ENCODE measurements at places on chromosomes 16 and 17.

DNA sequence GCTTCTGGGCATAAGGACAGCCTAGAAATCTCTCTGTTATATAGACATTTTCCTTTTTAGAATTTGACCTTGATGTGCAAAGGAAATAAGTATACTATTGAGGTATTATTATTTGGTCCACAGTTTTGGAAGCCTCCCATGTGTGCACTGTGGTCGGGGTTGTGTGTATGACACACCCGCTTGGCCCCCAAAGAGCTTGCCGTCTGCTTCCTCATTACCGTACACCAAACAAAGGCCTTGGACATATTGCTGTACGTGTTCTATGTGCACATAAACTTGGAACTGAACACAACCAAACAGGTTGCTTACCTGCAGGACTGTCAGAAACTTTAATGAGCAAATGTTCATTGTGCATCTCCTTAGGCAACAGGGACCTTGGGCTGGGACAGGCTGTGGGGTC is 38.2 kb downstream of the METRNL start:
- no peak for DNase-seq

- DNase-seq, result no peak
Observed at GRCh38 chr16:35208001-35208935, 1748.9 kb downstream of the TP53TG3F start.

DNA sequence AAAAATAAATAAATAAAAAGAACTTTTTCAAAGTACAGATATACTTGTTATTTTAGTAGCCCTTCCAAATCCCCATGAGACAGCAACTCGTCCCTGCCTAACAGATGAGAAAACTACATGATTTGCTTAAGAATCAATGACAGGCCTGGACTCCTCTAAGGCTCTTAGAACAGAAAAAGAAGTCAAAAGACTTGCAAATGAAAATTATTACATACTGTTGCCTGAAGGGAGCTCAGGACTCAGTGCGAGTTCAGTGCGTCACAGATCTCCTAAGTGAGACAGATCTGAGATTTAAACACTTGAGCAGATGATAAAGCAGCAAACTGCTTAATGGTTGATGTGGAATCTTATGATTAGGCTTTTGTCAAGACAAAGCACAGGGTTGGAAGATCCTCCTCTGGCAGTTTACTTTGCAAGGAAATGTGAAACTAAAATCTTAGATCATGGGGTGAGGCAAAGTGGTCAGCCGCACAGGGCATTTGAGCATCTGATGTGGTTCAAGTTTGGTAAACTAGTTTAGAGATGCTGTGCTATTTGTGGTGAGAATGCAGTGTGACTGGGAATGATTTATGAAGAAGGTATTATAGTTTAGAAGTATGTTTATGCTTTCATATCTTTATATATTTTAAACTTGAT is 138.1 kb downstream of the TRIM37 start:
- no peak for DNase-seq

DNA sequence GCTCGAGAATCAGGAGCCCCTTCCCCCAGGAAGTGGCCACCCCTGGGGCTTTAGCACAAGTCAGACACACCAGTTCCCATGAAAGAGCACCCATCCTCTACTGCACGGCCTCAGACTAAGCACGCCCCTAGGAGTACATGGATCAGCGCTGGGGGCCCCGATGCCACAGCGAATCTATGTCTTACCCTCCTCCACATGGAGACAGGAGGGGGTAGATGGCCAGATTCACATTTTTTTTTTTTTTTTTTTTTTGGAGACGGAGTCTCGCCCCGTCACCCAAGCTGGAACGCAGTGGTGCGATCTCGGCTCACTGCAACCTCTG is 3.2 kb upstream of the EXOSC6 start:
- DNase-seq, result no peak

DNA sequence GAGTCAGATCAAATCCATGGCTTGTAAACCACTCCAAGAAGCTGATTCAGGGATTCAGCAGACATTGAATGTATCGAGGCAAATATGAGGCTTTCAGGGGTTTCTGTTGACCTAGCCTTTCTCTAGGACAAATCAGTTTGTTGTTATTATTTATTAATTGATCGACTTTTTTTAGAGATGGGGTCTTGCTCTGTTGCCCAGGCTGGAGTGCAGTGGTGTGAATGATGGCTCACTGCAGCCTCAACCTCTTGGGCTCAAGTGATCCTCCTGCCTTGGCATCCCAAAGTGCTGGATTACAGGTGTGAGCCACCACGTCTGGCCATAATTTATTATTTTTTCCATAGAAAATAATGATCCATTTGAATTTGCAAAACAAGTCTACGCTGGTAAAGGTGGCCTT is 27.0 kb downstream of the LAT start:
- no peak for DNase-seq

GRCh38 chr17:1727258-1727789 is 2.8 kb downstream of the WDR81 start:
- DNase-seq, result no peak

DNA sequence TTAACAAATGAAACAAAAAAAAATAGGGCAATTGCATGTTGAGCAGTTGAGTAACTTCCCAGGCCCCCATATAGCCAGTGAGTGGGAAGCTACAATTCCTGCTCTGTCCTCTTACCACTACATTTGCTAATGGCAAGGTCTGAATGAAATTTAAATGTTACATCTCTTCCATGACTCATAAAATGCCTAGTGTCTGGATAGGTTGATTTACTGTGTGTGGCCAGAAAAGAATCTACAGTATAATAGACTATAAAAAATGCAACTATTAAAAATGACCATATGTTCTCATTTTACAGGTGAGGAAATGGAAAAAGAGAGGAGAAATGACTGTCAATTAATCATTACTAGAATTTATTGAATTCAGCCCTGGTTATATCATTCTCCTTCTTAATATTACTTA is 1199.3 kb downstream of the CDH11 start:
- DNase-seq, result no peak

- no peak for DNase-seq
Observed at GRCh38 chr17:75763269-75763607, 1.8 kb downstream of the GALK1 start.

DNA sequence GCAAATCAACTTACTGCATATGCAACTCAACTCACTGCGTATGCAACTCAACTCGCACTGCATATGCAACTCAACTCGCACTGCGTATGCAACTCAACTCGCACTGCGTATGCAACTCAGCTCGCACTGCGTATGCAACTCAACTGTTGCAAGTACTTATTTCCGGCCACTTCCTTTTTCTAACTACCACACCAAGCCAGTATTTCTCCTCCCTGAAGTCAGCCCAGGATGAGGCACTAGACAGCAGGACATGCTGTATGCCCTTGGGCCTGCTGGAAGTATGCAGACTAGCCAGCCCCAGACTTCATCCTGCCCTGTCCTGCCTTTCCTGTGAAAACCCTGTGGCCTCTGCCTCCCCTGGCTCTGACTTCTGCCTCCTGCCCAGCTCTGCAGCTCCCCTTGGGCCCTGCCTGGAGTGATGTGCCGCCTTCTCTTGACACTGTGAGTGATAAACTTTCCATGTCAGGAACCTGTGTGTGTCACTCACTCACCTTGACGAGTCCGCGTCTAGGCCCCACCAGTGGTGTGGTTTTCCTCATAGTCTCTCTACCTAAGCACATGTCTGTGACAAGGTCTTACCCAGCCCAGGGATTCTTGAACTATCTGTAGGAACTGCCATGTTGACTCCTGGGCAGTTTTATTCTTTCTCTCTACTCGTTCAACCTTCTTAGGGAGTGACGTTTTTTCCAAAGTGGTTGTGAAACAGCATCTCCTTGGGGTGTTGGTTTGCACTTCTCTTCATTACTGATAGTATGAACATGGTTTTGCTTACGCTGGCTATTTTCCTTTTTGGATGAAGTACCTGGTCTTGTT is 16.4 kb downstream of the ZNF778 start:
- no peak for DNase-seq

DNA sequence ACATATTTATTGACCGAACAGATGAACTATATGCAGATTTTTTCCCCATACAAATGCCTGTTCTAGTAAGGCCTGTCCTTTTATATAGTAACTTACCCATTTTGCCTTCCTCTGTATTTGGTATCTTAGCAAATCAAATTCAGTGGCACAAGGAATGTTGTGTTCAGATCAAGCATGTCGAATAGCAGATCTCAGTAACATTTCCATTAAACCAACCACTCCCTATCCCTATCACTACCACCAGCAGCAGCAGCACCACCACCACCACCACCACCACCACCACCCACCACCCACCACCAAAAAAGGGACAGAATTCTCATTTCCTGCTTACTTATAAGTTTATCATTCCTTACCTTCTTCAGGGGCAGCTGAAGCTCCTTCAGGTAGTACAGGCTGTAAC is 94.7 kb downstream of the TRIM37 start:
- DNase-seq, result no peak

DNA sequence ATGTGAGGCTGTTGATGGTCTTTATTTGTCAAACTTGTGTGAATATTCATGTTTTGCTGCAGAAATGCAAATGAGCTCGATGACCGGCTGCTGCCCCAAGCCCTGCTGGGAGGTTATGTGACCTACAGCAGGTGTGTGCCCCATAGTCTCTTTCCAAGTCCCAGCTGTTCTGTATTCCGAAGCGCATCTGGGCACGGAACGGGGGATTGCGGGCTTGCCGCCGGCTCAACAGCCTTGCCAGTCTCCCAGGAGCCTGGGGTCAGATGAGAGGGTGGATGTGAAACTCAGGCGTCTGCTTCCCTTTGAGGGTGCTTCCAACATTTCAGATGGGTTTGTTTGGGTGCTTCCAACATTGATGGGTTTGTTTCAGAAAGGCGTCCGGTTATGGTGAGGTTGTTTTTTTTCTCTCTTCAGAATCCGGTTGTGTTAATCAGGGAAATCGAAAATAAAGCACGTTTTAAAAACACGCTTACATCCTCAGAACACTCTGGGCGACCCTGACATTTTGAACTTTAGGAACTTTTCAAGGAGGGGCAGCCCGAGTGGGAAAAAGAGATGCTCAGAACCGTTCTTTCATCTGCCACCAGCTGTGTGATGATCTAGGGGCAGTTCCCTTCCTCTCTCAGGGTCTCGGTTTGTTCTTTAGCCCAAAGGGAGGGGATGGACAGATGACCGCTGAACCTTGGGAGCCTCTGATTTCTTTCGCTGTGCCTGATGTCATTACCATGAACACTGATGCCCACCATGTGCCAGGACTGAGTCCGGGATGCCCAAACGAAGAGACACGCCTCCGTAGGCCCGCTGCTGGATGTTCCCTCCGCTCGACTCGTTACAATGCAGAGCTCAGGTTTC is 47.8 kb upstream of the AMZ2 start:
- DNase-seq, result no peak

GRCh38 chr16:21116148-21116693 is 34.4 kb downstream of the DNAH3 start:
- DNase-seq, result no peak

- peak; percentile 78 for DNase-seq
Observed at GRCh38 chr17:41551365-41551764, 20.5 kb downstream of the KRT9 start.

GRCh38 chr16:2296661-2297505 is 29.0 kb upstream of the RNPS1 start:
- DNase-seq, result peak; percentile 53

DNA sequence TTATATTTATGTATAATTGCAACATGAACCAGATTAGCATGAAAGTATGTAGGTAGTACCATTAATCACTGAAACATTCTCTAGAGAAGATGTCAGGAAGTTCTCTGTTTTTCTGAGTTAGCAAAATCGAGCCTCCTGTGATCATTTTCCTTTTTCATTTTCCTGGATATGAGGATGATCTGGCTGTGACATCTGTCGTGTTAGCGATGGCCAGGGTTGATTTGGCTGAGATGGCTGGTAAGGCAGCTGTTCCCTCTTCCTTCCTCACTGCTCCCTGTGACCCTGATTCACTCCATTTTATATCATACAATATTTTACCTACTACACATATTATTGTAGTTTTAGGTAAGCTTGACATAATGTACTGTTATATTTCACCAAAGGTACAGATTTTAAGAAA is 10.3 kb downstream of the CNTNAP4 start:
- no peak for DNase-seq

DNA sequence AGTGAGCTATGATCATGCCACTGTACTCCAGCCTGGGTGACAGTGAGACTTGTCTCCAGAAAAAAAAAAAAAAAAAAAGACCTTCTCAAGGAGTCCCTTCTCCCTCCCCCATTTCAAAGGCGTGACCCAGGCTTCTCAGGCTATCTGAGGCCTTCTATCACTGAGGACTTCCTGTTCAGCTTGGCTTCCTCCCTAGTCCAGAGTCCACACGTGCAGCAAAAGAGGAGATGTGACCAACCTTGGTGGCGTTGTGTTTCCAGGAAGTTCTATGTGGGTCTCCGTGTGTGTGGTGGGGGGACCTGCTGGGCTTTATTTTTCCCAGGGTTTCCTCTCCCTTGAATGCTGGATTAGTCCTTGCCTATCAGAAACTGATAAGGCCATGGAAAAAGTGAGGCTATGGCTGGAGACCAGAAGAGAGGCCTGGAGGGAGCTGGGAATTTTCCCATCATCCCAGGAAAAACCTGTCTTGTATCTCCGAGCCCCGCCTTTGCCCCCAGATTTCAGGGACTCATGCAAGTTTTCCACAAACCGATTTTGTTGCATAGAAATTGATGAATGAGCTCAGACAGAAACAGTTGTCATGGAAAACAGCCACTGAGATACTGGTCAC is 148.1 kb downstream of the SALL1 start:
- no peak for DNase-seq

- DNase-seq, result peak; percentile 54
Observed at GRCh38 chr16:49608779-49609178, 235.2 kb downstream of the C16orf78 start.

- DNase-seq, result no peak
Observed at GRCh38 chr17:72985882-72986720, 106.4 kb downstream of the SLC39A11 start.

DNA sequence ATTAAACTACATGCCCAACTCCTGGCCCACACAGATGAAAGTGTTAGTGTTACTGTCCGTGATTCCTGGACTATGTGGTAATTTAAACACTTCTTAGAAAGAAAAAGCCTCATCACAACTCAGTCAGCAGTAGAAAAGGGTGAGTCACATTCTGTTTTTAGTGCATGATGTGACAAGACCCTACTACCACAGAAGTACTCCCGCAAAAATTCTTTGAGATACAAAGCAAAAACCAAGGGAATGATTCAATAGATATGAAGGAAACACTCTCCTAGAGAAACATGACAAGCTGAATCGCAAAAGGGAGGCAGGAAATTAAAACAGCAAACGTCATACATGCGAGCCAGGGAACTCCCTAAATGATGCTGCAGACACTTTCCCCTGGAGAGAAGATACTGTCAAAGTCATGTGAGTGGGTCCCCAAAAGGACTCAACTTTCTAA is 14.4 kb downstream of the SNN start:
- no peak for DNase-seq

DNA sequence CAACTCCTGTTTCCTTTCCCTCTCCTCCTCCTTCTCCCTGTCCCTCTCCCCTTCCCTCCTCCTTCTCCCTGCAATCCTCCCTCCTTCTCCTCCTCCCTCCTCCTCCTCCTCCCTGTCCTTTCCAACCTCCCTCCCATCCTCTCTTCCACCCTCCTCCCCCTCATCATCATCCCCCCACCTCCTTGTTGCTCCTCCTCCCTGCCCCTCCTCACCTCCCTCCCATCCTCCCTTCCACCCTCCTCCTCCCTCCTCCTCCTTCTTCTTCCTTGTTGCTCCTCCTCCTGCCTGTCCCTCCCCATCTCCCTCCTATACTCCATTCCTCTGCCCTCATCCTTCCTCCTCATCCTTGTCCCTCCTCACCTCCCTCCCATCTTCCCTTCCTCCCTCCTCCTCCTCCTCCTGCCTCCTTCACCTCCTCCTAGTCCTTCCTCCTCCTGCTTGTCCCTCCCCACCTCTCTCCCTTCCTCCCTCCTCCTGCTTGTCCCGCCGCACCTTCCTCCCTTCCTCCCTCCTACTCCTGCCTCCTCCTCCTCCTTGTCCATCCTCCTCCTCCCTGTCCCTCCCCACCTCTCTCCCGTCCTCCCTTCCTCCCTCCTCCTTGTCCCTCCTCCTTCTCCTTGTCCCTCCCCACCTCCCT is 222.5 kb downstream of the IRF8 start:
- no peak for DNase-seq
